CD4-positive, alpha-beta T cell treated with Interleukin-4 for 4 hours (primary cell): ENCODE measurements at places on chromosomes 4 and X.

- DNase-seq: no peak
These were observed 13.3 kb upstream of the PJA1 start for GRCh38 chrX:69178592-69178991.

GRCh38 chrX:118574666-118575065 is 79.1 kb downstream of the DOCK11 start:
- no peak for DNase-seq

- DNase-seq: no peak
These were observed 63.8 kb downstream of the DLG3 start for GRCh38 chrX:70508296-70508911.

GRCh38 chr4:78691971-78692821 is 84.0 kb upstream of the BMP2K start:
- no peak for DNase-seq

DNA sequence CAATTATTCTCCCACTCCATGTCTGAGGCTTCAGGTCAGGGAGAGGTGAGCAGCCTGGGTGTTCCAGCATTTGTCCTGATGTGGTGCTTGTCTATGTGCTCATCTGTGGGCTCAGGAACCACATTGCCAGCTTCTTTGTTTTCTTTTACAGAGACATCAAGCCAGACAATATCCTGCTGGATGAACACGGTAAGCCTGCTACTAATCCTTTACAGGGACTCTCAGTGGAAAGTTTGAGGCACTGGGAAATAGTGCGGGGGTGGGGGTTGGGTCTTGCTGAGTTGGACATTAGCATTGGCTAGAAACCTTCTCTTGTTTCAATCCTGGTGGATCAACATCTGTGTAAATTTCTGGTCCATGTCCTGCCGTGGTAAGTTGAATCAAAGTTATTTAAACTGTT is 310.3 kb downstream of the EVC2 start:
- no peak for DNase-seq

GRCh38 chr4:165326831-165327210 is 648 bp upstream of the MSMO1 start:
- DNase-seq: peak; percentile 24

GRCh38 chr4:73653695-73654106 is 33.5 kb upstream of the RASSF6 start:
- DNase-seq: peak; percentile 2

DNA sequence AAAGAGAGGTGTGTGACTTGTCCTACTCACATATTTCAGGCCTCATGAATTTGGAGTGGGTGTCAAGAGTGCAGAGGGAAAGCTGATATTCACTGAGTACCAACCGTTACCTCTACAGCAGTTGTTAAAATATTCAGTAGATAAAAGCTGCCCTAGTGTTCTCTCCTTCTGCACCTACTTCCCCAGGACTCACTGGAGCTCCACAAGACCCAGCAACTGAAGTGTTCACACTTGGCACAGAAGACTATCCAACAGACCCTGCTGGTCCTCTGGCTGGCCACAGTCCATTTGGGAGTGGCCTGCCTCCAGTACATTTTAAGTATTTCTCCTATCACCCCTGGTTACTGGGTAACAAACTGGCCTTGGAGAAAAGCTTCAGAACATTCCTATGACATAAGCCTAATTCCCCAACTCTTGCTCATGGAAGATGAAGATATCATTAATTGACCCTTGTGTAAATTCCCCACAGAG is 70.8 kb downstream of the PPARGC1A start:
- no peak for DNase-seq

DNA sequence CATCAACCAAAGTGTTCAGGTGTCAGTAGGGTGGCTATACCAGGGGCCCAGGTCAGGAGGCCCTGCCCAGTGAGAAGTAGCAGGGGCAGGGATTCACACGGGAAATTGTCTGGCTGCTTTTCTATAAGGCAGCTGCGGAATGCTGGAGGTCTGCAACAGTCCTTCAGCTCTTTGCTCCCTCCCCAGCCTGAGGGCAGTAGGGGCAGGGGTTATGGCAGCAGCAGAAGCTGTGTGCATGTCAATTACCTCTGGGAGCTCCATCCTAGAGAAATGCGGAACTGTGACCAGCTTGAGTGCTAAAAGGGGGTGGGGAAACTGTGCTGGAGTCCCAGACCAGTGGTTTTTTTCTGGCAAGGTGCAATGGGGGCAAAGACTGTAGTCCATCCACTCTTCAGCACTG is 810.4 kb downstream of the PCDH7 start:
- no peak for DNase-seq

- DNase-seq: no peak
These were observed 22.5 kb downstream of the STX18 start for GRCh38 chr4:4519297-4519894.

GRCh38 chr4:77036206-77036605 is 39.6 kb downstream of the CCNI start:
- no peak for DNase-seq

GRCh38 chr4:184384056-184384809 is 90.1 kb downstream of the IRF2 start:
- DNase-seq: peak; percentile 25

DNA sequence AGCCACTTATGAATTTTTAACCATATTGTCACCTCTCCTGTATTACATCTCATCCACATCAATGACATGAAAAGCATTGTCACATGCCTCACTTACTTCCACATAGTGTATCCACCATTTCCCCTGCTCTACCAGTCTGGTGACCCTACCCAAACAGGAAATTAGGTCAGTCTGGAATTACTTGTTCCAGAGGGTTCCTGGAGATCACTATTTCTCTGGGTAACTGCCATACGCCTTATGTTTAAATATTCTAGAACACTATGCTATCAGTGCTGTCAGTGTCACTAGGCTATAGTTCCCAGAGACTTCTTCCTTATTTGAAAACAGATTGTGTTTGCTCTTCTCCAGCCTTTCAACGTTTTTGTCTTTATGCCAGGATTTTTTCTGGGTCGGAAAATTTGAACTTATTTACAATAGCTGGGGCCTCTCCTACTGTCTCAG is 15.0 kb downstream of the SRPX2 start:
- no peak for DNase-seq

- DNase-seq: no peak
These were observed 29.3 kb upstream of the SRPX start for GRCh38 chrX:38249965-38250364.

DNA sequence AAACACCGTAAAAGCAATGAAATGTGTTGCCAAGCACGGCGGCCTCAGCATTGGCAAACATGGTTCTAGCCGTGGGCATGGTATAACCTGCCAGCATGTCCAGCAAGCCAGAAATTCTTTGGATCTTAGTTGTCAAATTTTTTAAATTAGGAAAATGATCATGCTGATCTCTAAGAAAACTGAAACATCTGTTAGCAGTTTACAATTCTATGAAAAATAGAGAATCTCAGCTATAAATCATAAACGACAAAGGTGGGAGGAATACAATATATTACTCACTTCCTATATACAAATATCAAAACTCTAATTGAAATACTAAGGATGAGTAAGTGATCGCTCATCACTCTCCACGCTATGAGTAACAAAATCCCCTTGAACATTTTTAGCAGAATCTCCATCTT is 130.3 kb downstream of the ADGRA3 start:
- no peak for DNase-seq

DNA sequence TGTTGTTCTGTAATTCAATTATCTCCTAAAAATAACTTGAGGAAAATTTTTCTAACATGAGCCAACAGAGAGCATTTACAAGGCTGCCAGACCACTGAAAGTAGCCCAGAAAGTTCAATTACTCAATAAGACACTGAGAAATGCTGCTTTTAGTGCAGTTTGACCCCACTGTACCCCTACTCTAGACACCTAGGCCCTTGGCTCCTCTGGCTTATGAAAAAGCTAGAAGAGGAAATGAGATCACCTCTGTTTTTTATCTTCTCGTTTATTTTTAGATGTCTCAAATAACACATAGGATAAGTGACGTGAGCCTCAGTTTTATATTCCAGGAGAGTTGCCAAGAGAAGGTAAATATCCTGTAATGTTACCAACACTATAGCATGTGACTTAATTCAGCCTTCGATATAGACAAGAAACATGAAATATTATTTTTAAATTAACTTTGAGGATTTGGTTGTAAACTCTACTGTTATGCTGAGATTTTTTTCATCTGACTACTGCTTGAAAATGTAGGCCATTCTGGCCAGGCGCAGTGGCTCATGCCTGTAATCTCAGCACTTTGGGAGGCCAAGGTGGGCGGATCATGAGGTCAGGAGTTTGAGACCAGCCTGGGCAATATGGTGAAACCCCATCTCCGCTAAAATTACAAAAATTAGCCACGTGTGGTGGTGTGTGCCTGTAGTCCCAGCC is 24.4 kb downstream of the TNIP3 start:
- peak; percentile 39 for DNase-seq

DNA sequence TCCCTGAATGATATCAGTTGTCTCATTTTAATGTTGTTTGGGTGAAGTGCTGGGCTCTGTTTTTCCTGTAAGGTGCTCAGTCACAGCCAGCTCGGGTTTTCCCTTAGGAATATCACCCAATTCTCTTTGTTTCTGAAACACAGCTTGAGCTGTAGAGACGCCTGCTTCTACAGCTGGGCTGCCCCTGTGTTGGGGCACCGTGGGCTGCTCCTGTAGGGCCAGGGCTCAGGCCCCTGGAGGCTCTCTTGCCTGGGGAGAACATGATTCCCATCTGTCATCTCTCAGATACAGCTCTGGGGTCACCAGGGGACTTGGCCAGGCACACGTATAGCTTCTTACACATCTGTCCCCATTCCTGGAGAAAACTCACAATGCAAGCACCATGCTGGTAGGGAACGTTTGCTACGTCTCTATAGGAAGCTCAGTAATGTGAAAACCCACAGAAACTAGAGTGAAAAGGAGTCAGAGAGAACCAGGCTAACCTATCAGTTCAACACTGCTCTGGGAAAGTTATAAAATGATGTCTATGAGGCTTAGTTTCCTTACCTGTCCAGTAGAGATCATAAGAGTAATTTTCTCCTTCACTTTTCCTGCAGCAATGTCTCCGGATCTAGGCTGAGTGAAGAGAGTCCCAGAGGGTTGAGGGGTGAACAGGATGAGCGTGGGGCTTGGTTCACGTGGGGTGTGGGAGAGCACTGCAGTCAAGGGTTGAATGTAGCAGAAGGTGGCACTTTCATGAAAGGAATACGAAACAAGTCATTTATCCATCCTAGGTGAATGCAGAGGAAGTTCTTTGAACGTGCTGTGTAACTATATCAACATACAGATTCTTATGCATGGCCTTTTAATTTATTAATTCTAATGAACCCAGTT is 14.5 kb downstream of the FHDC1 start:
- DNase-seq: no peak

GRCh38 chrX:85084770-85085393 is 81.2 kb downstream of the APOOL start:
- DNase-seq: peak; percentile 45

GRCh38 chrX:79371101-79371500 is 4.0 kb upstream of the ITM2A start:
- no peak for DNase-seq

GRCh38 chr4:7255488-7255881 is 63.1 kb downstream of the SORCS2 start:
- no peak for DNase-seq

- DNase-seq: no peak
These were observed 430.1 kb downstream of the ANKRD50 start for GRCh38 chr4:124282301-124282898.

GRCh38 chrX:117996918-117997480 is 119.6 kb downstream of the KLHL13 start:
- DNase-seq: no peak

GRCh38 chrX:7204619-7205018 is 56.7 kb upstream of the PUDP start:
- no peak for DNase-seq

GRCh38 chrX:154727418-154727817 is 23.5 kb downstream of the GAB3 start:
- no peak for DNase-seq

DNA sequence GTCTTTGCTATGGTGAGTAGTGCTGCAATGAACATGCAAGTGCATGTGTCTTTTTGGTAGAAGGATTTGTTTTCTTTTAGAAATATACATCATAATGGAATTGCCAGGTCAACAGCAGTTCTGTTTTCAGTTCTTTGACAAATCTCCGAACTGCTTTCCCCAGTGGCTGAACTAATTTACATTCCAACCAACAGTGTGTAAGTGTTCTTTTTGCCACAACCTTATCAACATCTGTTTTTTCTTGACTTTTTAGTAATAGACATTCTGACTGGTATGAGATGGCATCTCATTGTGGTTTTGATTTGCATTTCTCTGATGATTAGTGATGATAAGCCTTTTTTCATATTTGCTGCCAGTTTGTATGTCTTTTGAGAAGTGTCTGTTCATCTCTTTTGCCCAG is 406.3 kb downstream of the DTHD1 start:
- DNase-seq: no peak

DNA sequence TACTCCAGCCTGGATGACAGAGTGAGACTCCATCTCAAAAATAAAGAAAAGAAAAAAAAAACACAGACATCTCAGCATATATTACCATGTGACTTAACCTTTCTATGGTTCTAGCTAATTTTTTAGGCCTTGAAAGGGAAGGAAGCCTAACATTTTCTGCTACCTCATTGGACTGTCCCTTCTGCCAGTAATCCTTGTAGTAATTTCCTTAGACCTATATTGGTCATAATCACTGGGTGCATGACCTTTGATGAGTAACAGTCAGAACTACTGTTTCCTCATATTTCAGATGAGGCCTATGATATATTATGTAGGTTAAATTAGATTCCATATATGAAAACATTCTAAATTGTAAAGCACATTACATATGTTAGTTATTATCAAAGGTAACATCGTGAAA is 9.6 kb downstream of the XIAP start:
- no peak for DNase-seq

DNA sequence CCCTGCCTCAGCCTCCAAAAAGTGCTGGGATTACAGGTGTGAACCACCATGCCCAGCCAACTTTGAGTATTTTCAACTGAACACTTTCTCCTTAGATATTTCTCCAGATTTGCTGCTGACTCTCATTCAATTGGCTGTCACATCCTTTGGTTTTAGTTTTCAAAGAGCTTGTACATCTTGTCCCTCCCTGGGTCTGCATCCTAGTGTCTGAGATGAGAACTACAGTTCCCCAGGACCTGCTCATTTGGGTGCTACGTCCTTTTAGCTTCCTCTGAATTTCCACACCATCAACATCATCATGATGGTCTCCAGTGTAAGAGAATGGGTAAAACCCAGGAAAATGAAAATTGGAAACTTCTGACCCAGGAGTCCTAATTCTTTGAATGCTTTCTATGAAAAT is 312.9 kb downstream of the NLGN4X start:
- DNase-seq: no peak

GRCh38 chrX:12971282-12972003 is 3.5 kb upstream of the TMSB4X start:
- DNase-seq: peak; percentile 61

DNA sequence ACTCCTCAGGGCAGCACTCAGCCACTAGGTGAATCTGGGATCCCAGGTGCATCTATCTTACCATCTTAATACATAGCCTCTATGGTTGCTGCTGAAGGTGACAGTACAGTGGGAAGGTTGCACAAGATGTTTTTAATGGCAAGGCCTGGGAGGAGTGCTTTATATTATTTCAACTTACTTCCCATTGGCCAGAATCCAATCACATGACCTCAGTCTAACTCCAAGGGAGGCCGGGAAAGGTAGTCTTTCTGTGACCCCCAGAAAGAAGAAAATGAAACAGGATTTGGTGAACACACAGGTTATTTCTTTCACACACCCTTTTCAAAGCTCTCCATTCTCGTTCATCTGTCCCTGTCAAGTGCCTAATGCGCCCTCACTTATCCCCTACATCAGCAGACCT is 189.1 kb upstream of the ATP6AP2 start:
- no peak for DNase-seq

- DNase-seq: no peak
These were observed 119.8 kb upstream of the TSPAN5 start for GRCh38 chr4:98778206-98778605.
